WTC11 (cell line): ENCODE measurements at places on chromosomes 2 and 18. TPM values are rescaled to one million over a fixed set of nuclear protein-coding genes. Genes with fewer than 3 reads are reported as not detected.

DNA sequence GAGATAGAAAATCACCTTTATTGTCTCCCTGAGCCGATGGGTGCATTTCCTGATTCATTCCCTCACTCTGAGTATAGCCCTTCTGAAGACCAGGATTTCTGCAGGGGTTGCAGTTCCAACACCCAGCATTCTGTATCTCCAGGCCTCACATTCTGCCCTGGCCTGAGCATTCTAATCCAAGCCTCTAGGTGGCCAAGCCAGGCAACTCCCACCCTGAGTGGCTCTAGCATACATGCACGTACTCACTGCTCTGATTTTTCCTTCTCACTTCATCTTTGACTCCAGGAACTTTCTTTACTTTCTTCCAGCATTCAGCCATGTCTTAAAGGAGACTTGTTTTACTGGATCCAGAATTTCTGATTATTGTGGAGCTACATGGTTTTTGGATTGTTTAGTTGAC, 100.7 kb upstream of the STK39 start:
- no peak overlapping the region for H3K27ac ChIP-seq
- H3K27me3 ChIP-seq, result no peaks in the 10 kb centered on the region
- peaks cover 8% of the 10 kb centered on the region for H3K36me3 ChIP-seq
- DNase-seq, result peak; percentile 66

DNA sequence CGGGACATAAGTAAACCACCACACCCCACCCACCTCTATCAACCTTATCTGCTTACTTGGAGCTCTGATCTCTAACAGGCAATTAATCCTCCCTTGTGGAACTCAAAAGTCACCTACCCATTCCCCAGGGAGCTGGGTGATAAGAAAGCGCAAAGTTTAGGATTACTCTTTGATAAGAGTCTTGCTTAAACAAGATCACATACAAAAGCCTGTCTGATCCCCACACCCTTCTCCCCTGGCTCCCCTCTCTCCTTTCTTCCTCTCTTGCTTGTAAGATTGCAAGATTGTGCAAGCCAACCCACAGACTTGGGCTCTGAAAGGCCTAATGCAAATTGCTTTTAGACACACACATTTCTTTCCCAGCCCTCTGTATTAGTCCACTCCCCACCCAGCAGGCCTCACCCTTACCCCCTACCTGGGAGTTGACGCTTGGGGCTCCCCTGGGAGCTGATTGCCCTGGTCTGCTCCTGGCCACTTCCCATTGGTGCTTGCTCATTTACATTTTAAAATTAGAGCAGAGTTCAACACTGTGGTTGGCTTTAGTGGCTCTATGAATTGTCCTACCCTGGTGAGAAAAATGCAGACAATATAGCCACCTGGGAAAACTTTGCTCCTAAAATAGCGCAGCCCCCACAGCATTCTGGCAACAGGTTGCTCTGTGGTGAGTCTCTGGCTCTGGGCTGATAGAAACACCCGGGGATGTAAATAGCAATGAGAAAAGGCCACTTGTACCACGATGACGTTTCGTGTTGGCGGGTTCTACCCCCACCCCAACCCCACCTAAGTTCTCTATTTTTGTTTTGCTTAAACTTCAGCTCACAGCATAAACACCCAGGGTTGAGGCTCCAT, 92.8 kb upstream of the MSH2 start:
- H3K27me3 ChIP-seq, result no peaks in the 10 kb centered on the region
- no peak for DNase-seq
- H3K36me3 ChIP-seq, result no peaks in the 10 kb centered on the region
- H3K4me3 ChIP-seq, result no peak overlapping the region
- H3K27ac ChIP-seq, result no peak overlapping the region

GRCh38 chr2:134119117-134119712, 134.7 kb upstream of the MGAT5 start:
- H3K27ac ChIP-seq, result no peak overlapping the region
- peak overlapping the region; percentile 92 for H3K4me3 ChIP-seq
- no peak for DNase-seq
- no peaks in the 10 kb centered on the region for H3K36me3 ChIP-seq
- peaks cover 41% of the 10 kb centered on the region for H3K4me1 ChIP-seq
- H3K27me3 ChIP-seq, result peaks cover 11% of the 10 kb centered on the region

- H3K4me1 ChIP-seq, result peaks cover 42% of the 10 kb centered on the region
- no peaks in the 10 kb centered on the region for H3K36me3 ChIP-seq
- H3K4me3 ChIP-seq, result no peak overlapping the region
- no peak for DNase-seq
- no peaks in the 10 kb centered on the region; the same call in 1 of the 2 replicates for H3K27me3 ChIP-seq
- H3K27ac ChIP-seq, result peak overlapping the region; percentile 61; the same call in 1 of the 2 replicates
Observed at GRCh38 chr18:37668971-37669747, 103.6 kb upstream of the CELF4 start.

- H3K4me3 ChIP-seq, result no peak overlapping the region
- peaks cover 12% of the 10 kb centered on the region for H3K4me1 ChIP-seq
- H3K27me3 ChIP-seq, result no peaks in the 10 kb centered on the region
- H3K27ac ChIP-seq, result no peak overlapping the region
- no peak for DNase-seq
Observed at GRCh38 chr2:65504201-65504600, 71.8 kb upstream of the SPRED2 start.

DNA sequence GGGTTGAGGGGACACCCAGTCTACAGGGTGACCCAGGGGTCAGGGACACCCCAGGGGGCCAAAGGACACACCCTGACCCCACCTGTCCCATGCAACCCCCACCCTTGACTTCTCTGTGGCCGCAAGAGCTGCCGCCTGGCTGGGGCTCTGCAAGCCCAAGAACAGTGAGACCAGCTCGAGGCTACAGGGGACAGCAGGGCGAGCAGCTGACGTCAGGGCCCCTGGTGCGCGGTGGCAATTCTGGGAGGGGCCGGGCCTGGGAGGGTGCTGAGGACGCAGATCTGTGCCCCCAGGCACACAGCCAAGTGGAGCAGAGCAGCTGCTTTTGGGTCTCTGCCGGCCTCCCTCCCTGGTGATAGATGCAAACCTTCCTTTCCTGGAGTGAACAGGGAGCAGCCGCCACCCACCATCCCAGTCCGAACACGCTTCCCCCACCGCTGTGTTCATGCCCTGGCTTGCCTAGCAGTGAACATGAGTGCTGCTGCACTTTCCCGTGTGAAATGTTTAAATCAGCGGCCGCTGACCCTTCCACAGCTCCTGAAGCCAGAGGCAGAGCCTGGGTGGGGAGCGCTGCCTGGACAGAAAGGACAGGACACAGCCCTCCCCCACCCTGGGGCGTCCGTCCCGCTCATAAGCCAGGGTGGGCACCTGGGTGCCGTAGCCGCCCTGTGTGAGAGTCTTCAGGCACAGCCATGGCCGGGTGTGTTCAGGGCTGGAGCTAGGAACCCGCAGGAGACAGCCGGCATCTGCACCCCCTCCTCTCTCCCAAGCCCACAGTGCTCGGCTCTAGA, 46.9 kb downstream of the SLC66A2 start:
- DNase-seq, result no peak
- no peak overlapping the region for H3K4me3 ChIP-seq
- H3K36me3 ChIP-seq, result peaks cover 16% of the 10 kb centered on the region
- no peak overlapping the region for H3K27ac ChIP-seq

GRCh38 chr2:138596403-138596802, 94.8 kb downstream of the SPOPL start:
- no peaks in the 10 kb centered on the region for H3K27me3 ChIP-seq
- peaks cover 13% of the 10 kb centered on the region for H3K4me1 ChIP-seq
- H3K4me3 ChIP-seq, result no peak overlapping the region
- peak overlapping the region; percentile 95 for H3K27ac ChIP-seq

GRCh38 chr2:190879474-190880377, 895 bp upstream of the GLS start:
- H3K27me3 ChIP-seq, result no peaks in the 10 kb centered on the region; the same call in 1 of the 2 replicates
- no peak for DNase-seq
- H3K27ac ChIP-seq, result peak overlapping the region; percentile 80; the same call in 1 of the 2 replicates

GCKR gene
- total RNA-seq, result 0.64 to 1.1 TPM (median 0.72 TPM) in 3 replicates

GPBAR1 gene
- 0.20 to 0.39 TPM (median 0.25 TPM) in 3 replicates for total RNA-seq

POMC gene
- total RNA-seq, result 3.2 to 4.4 TPM (median 3.7 TPM) in 3 replicates

DNA sequence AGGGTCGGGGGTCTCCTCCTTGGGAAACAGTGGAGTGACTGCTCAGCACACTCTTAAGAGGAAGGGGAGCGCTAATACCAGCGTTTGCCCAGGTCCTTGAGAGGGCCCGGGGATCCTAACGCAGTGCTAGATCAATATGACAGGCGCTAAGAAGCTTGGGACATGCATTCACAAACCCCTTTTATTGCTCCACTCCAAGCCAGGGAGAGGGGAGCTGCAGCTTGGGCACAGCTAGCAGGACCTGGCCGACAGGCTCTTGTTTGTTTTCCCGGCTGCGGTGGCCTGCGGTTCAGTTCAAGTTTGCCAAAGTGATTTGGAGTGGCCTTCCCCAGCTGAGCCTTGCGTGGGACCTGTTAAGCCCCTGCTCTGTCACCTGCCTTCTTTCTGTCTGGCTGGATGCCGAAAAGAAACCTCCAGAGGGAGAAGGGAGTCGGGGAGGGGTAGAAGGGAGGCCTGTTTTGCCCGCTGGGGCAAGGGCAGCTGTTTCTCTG, 152.1 kb downstream of the GLI2 start:
- H3K27me3 ChIP-seq, result no peaks in the 10 kb centered on the region
- H3K4me1 ChIP-seq, result peaks cover 55% of the 10 kb centered on the region
- peak overlapping the region; percentile 39; the same call in 1 of the 2 replicates for H3K27ac ChIP-seq
- no peaks in the 10 kb centered on the region; the same call in 1 of the 2 replicates for H3K36me3 ChIP-seq
- no peak overlapping the region for H3K4me3 ChIP-seq

DNA sequence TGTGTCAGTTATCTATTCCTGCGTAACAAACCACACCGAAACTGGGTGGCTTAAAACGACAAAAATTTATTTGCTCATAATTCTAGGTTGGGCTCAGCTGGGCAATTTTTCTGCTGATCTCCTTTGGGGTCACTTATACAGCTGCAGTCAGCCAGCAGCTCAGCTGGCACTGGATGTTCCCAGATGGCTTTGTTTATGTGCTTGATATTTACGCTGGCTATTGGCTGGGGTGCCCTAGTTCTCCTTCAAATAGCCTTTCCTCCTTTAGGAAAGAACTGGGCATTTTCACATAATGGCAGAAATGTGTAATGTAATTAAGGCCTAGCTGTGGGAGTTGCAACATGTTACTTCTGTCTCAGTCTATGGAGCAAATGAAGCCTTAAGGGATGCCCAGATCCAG, 142.2 kb downstream of the B3GNT2 start:
- no peaks in the 10 kb centered on the region for H3K36me3 ChIP-seq
- H3K4me3 ChIP-seq, result no peak overlapping the region
- no peak for DNase-seq
- H3K4me1 ChIP-seq, result peaks cover 40% of the 10 kb centered on the region

DNA sequence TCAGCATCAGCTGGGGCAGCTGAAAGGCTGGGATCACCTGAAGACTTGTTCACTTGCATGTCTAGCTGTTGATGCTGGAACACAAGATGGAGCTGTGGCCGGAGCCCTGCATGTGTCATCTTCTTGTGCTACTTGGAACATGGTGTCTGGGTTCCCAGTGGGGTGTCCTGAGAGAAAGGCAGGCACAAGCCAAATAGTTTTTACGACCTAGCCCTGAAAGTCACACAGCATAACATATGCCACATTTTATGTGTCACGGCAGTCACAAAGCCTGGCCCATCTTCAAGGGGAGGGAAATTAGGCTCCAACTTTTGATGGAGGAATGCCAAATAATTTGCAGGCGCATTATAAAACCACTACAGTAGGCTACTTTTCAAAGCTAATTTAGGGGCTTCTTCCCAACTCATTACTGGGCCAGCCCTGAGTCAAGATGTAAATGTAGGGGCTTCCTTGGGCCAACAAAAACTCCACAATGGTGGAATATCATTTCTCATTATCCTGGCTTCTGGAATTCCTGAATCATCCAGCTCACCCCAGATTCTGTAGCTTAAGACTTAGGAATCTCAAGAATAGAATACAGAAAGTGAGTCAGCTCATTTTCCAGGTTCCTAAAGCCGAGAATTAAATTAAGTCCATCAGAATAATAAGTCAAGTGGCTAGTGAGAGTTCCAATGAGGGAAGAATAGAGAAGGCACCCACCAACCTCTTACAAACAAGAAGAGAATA, 543.0 kb downstream of the TNS1 start:
- H3K27ac ChIP-seq, result no peak overlapping the region
- no peaks in the 10 kb centered on the region for H3K27me3 ChIP-seq
- no peaks in the 10 kb centered on the region for H3K36me3 ChIP-seq
- no peak overlapping the region for H3K4me3 ChIP-seq
- no peaks in the 10 kb centered on the region for H3K4me1 ChIP-seq

DNA sequence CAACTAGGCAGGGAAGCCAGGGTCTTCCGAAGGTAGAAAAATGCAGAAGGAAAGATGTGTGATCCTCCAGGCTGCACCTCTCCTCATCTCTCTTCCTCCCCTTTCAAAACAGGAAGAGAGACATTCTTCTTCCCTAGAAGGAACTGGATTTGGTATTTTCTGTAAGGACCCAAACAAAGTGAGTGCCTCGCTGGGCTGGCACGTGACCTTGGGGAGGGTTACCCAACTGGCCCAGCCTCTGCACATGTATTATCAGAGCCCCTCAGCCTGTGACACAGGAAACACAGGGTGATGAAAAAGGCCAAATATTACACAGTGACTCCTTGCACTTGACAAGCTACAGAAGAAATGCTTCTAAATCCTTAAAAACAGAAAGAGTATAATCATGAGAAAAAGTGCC, 2.3 kb downstream of the HJURP start:
- H3K4me3 ChIP-seq, result peak overlapping the region; percentile 100
- H3K27ac ChIP-seq, result no peak overlapping the region
- H3K4me1 ChIP-seq, result peaks cover 32% of the 10 kb centered on the region
- H3K36me3 ChIP-seq, result peaks cover 64% of the 10 kb centered on the region
- no peak for DNase-seq
- H3K27me3 ChIP-seq, result no peaks in the 10 kb centered on the region

SNORC gene
- 2.8 to 3.4 TPM (median 3.4 TPM) in 3 replicates for total RNA-seq

CFAP65 gene
- 0.44 to 1.0 TPM (median 0.48 TPM) in 3 replicates for total RNA-seq

- H3K36me3 ChIP-seq, result no peaks in the 10 kb centered on the region
- H3K4me3 ChIP-seq, result peak overlapping the region; percentile 10
- H3K27me3 ChIP-seq, result peaks cover 3% of the 10 kb centered on the region
- peak overlapping the region; percentile 69 for H3K27ac ChIP-seq
- no peak for DNase-seq
- peaks cover 61% of the 10 kb centered on the region for H3K4me1 ChIP-seq
Observed at GRCh38 chr2:143607231-143608062, 478.2 kb downstream of the ARHGAP15 start.

NAGK gene
- 56.1 to 58.9 TPM (median 57.7 TPM) in 3 replicates for total RNA-seq

GRCh38 chr18:6249170-6249569, 165.5 kb downstream of the L3MBTL4 start:
- H3K27me3 ChIP-seq, result no peaks in the 10 kb centered on the region
- H3K36me3 ChIP-seq, result no peaks in the 10 kb centered on the region
- no peak overlapping the region for H3K27ac ChIP-seq
- DNase-seq, result no peak
- no peaks in the 10 kb centered on the region for H3K4me1 ChIP-seq

- no peaks in the 10 kb centered on the region for H3K27me3 ChIP-seq
- no peaks in the 10 kb centered on the region for H3K4me1 ChIP-seq
- H3K27ac ChIP-seq, result no peak overlapping the region
- no peak overlapping the region for H3K4me3 ChIP-seq
- H3K36me3 ChIP-seq, result no peaks in the 10 kb centered on the region
- no peak for DNase-seq
Observed at GRCh38 chr18:42183746-42184145, 228.7 kb downstream of the PIK3C3 start.

GRCh38 chr2:142422041-142422440, 291.2 kb upstream of the LRP1B start:
- no peak overlapping the region for H3K27ac ChIP-seq
- no peak for DNase-seq
- H3K27me3 ChIP-seq, result no peaks in the 10 kb centered on the region
